ENCODE measurements at places on chromosomes 16 and 17. TPM values are rescaled to one million over a fixed set of nuclear protein-coding genes. Genes with fewer than 3 reads are reported as not detected.

The TBC1D10B gene
- total RNA-seq, result 26.2 TPM

The MT4 gene
- not detected for total RNA-seq

DNA sequence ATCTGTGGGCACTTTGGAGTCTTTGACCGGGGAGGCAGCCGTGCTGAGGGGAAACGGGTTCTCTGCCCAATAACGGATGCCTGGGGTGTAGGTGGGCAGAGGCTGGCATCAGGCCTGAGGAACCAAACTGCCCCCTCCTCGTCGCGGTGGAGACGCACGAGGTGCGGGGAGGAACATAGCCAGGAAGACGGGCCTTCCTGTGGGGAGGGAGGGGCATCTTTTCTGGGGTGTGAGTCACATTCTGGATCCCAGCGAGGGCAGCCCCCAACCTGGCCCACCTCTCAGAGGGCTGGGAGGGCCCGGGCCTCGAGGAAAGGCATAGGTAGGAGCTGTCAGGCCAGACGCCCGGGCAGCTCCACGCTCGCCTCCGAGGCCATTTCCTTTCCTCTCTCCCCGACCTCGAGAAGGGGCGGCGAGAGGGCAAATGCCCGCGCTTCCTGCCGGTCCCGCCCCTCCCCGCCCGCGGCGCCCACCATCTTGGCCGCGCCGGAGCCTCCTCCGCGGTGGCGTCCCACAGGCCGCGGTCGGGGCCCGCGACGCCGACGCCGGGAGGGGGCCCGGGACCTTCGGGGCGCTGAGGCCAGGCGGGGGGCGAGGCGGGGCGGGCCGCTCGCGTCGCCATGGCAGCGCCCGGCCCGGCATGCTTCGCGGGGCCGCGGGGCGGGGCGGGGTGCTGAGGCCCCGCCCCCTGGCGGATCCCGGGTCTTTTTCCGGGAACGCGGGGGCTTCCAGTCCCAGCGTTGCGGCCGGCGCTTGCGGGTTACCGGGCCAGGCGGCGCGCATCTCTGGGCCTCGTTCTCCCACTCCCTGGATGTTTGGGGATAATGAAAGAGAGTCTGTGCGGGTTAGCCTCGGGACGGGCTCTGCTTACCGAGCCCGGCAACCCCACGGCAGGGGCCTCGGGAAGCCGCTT lies 13.2 kb downstream of the RAI1 start:
- DNase-seq, result peak; percentile 88

The ALOX12 gene
- not detected for total RNA-seq

GRCh38 chr17:83125515-83126274 lies 46.3 kb downstream of the METRNL start:
- no peak for DNase-seq

The CCL5 gene
- 14.4 TPM for total RNA-seq

The CENPT gene
- 26.8 TPM for total RNA-seq

The TBC1D3 gene
- 0.69 TPM for total RNA-seq

GRCh38 chr17:12637745-12638651 lies 27.7 kb upstream of the MYOCD start:
- no peak for DNase-seq

The CLEC3A gene
- total RNA-seq, result not detected

- no peak for DNase-seq
These were observed 18.9 kb downstream of the MPP3 start for GRCh38 chr17:43814026-43814425.

The TMEM88 gene
- total RNA-seq, result not detected

GRCh38 chr17:71111460-71111859 lies 942.1 kb downstream of the KCNJ2 start:
- no peak for DNase-seq

- no peak for DNase-seq
These were observed 28.8 kb upstream of the MTSS2 start for GRCh38 chr16:70714581-70715054.

DNA sequence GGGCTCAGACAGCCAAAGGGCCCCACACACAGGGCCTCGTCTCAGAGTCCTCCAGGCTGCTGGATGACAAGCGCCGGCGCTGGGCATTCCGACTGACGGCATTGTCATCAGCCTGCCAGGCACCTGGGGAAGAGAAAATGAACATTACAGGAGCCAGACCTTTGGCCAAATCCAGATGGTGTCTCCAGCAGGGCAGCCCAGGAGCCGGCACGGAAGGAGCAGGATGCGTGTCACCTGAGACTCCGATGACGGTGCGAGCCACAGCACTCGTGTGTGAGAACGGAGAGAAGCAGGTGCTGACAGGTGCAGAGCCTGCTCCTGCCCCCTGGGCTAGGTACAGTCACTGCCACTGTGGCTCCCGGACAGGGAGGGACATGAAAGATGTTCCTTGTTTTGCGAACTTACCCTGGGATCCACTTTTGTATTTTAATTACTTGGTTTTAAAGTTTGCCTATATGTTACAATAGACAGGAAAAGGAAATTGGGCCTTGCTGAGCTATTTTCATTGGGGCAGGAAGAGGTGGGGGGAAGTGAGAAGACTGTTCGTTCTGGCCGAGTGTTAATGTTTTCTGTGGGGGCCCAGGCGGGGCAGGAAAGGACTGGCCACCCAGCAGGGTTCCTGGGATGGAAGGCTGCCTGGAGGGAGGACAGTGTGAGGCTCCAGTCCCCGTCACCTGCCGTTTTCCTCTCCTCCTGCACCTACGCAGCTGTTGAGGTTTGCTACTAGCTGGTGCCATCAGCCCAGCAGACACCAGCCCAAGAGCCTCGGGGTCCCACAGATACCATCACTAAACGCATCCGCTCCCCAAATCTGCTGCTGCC lies 4.4 kb upstream of the FOXJ1 start:
- no peak for DNase-seq

The GINS2 gene
- total RNA-seq, result 38.1 TPM

The GP1BA gene
- 0.23 TPM for total RNA-seq

DNA sequence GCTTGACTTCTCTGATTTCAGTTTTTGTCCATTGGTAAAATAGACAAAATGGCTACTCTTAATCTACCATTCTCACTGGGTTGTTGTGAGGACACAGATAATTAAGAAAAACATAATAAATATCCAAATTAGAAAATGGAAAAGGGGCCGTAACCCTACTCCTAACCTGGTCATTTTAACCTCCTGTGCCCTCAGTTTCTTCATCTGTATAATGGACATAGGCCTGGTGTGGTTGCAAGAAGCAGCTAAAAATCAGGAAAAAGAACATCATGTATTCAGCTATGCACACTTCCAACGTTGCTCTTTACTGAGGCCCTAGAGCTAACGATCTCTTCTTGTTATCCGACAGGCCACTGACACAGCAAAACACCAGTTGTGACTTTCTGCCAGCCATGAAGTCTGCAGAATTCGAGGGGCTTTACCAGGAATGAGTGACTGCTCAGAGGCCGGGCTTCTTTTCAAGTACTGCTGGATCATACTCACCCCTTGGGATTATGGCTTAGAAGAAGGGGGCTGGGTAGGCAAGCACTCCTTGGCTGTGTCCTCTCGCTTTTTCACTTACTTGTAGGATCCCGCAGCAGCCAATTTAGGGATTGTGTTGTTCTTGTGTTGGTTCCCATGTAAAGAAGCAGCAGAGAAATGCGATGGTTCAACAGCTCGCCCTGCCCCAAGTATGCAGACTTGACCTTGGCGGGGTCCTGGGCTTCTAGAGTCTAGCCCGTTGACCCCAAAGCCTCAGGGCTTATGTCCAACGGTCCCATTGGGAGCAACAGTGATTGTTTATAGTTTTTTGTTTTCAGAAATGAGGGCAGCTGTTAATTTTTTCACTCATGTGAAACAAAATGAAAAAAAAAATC lies 20.9 kb downstream of the LDAF1 start:
- DNase-seq, result no peak

- DNase-seq, result no peak
These were observed 51.8 kb downstream of the C16orf82 start for GRCh38 chr16:27118526-27118925.

The SLC5A10 gene
- 0.06 TPM for total RNA-seq

- DNase-seq, result peak; percentile 79
These were observed 10.7 kb downstream of the CACNA1H start for GRCh38 chr16:1163567-1164055.

The ZNF750 gene
- total RNA-seq, result not detected

DNA sequence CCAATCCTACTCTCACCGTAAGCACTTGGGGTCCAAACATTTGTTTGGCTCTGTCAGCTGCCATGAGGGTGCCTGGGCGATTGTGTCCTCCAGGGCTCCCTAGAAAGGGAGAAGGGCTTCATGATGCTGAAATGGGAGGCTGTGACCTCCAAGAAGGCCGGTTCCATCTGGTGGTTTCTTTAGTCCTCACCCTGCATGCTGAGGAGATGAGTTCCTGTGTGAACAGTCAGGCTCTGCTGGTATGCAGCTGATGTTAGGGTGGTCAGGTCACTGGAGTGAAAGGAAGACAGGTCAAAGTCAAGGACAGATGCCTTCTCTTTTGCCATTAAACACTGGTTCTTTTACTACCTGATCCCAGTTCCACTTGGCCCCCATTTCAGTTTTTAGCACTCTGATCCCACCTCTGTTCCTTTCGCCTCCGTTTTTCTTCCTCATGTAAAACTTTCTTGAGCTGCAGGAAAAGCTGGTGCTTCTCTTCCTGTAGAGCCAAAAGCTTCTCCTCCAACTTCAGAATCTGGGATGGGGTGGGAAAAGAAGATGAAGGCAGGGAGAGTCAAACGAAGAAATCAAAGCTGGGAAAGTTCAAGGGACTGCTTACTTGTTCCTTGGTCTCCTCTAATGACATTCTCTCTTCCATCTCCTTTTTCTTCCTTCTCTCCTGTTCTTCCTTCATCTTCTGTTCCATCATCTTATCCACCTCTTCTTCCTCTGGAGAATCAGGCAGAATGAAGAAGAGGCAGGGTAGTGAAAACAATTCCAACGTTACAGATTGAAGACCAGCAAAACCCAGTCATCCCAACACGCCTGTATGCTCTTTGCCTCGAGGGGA lies 1.1 kb downstream of the GPS2 start:
- peak; percentile 33 for DNase-seq

DNA sequence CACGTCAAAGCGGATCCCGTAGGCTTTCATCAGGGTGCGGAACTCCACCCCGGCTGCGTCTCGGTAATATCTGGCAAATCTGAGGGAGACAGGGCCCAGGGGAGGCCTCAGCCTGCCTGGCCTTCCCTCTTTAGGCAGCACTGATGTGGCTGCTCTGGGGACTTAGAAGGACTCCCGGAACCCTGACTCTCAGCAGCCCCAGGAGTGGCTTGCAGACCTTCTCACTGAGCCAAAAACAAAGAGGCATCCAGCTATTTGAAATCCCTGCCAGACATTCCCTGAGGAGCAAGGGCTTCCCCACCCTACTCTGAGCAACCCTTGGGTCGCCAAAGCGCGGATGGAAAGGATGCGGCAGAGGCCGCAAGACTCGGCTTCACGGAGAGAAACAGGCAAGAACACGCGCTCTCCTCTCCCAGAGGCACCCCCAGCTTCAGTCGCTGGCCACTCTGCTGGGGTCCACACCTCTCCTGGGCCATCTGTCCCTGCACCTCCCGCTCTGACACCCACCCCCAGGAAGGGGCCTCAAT lies 7.9 kb downstream of the P2RX5 start:
- DNase-seq, result no peak

DNA sequence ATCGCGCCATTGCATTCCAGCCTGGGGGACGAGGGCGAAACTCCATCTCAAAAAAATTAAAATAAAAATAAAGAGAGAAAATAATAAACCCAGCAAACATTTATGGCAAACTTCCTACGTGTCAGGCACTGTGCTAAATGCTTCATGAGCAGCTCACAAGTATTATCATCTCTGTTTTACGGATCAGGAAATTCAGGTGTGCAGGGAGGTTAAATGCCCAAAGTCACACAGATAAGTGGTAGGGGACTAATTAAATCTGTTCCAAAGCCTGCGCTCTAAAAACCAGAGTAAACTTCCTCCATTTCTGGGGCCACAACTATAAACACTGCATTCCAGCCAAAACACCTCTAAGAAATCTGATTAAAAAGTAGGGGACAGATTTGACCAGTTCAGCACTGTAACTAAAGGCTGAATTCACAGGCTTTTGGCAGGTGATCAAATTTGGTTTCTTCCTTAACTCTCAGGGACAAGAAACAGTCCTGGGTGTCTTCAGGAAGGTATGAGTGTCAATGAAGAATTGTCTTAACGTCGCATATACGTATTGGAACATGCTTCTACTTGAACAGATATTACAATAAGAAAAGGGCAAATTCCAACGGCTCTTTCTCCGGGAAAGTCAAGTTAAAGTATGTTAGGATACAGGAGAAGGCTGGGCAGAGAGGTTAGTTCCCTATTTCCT lies 996 bp downstream of the STRADA start:
- peak; percentile 3 for DNase-seq

- no peak for DNase-seq
These were observed 5.6 kb downstream of the ALOX15 start for GRCh38 chr17:4635823-4636375.

The CPHXL2 gene
- not detected for total RNA-seq

- no peak for DNase-seq
These were observed 11.5 kb upstream of the SLFN12L start for GRCh38 chr17:35548978-35549377.

The VPS25 gene
- total RNA-seq, result 60.7 TPM

The HOXB2 gene
- total RNA-seq, result 1.3 TPM

The CASKIN2 gene
- total RNA-seq, result 3.0 TPM

The GAS2L2 gene
- total RNA-seq, result not detected

GRCh38 chr17:57432507-57433277 lies 176.4 kb downstream of the MSI2 start:
- DNase-seq, result no peak

DNA sequence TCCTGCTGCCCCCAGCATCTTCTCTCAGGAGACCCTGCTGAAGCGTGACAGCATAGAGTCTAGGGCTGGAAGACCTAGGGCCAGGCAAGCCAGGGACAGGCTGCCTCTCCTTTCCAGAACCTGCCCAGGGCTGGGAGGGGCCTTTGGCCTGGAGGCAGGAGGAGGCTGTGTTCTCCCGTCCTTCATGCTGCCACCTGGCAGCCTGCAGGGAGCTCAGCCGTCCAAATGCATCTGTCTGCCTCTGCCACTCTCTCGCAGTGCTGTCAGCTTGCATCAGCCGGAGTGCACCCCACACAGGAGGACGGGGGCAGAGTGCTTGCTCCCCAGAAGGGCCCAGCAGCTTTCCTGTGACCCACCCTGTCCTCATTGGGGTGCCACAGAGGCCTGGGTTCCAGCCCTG lies 31.3 kb downstream of the ARHGAP23 start:
- DNase-seq, result no peak
